ENCODE measurements at places on chromosomes 3 and 15.

- no peak for DNase-seq
Measured at GRCh38 chr15:57445872-57446271, 69.6 kb downstream of the CGNL1 start.

DNA sequence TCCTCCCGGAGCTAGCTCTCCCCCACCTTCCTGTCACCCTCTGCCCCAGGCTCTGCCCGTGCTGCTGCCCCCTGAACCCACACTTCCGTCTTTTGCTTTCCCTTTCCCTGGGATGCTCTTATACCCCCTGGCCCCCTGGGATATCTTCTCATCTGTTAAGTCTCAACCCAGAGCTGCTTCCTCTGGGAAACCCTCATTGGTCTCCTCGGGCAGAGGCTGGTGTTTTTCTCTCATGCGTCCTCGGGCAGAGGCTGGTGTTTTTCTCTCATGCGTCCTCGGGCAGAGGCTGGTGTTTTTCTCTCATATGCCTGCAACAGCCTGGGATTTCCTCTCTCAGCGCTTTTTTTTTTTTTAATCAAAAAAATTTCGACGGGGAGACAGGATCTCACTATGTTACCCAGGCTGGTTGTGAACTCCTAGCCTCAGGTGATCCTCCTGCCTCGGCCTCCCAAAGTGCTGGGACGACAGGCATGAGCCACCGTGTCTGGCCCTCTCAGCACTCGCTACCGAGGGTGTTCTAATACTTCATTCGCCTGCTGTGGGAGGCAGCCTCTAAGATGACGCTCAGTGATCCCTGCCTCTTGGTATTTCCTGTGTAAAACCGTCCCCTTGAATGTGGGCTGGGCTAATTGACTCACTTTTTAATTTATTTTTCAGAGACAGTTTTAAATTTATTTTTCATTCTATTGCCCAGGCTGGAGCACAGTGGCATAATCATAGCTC is 62.7 kb upstream of the TFRC start:
- no peak for DNase-seq

DNA sequence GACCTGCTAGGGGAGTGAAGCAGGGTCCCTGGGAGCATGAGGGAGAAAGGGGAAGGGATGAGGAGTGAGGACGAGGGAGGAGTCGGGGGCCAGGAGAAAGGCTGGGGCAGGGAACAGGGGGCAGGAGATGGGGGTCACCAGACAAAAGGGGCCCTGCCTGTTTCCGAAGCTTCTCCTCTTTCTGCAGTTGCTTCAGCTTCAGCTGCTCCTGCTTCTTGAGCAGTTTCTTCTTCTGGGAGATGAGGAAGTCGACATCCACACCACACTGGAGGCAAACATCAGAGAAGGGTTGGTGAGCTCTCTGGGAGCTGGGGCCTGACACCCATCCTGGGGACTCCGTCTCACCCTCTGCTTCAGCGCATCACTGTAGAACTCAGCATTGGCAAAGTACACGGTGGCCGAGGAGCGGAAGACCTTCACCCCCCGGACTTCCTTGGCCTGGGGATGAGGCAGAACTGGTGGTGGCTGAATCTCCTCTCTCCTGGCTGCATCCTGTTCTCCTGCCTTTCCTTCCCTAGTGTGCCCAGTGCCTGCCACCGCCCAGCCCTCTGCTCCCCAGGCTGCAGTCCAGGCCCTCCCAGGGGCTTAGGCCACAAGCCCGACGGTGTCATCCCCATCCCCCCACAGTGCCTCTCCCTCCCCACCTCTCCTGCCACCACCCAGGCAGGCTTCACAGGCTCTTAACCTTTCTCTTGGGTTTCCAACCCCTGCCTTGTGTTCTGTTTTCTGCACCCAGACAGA is 6.8 kb downstream of the SLC26A6 start:
- DNase-seq, result no peak

- no peak for DNase-seq
Measured at GRCh38 chr3:46213201-46213600, 5.1 kb upstream of the CCR1 start.

DNA sequence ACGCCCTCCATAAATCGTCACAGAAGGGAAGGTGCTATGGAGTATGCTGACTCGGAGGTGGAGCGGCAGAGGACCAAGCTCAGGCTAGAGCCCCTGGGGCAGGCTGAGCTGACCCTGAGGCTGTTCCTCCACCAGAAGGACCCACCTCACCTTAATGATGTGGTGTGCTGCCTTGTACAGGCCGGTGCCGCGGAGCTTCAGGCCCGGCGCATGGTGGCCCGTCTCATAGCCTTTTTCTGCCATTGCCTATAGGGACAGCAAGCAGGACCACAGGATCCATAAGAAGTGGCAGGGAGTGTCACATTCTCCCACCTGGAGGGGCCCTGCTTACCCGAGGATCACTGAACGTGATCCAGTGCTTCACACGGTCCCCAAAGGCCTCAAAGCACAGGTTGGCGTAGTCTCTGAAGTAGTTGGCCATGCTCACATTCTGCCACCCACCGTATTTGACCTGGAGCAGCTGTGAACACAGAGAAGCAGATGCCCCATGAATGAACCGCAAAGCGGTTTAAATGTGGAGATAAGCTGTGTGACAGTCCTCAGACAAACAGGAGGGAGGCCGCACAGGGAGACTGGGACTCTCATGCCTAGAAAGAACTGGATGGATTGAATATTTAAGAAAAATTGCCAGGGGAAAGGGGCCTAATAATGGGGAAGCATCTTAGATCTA is 4.8 kb downstream of the LCTL start:
- no peak for DNase-seq

DNA sequence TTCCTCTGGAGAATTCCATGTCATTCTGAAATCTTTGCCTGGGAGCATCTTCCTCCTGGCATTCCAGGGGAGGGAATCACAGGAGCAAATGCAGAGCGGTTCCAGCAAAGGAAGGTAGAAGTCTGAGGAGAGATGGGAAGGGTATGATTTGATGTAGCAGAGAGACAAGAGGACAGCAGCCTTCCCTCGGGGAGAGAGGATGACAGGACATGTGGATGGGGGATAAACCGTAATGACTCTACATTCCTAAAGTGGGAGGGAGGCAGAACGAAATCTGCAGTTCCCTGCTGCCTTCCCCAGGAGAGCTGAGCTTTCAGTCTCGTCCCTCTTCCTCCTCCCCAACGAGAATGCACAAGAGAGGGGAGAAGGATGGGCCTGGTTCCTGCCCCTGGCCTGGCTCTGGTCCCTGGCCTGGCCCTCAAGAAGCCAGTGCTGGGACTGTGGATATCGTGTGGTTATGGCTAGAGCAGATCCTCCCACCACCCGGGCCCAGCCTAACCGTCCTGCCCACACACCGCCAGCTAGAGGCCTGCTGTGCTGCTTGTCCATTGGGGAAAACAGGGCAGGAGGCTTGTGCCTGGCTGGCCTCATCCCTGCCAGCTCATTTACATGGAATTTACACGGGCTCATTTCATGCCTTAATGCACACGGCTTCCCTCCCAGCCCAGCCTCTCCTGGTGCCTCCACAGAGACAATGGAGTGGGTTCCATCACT is 26.6 kb downstream of the SEMA7A start:
- DNase-seq, result peak; percentile 77

DNA sequence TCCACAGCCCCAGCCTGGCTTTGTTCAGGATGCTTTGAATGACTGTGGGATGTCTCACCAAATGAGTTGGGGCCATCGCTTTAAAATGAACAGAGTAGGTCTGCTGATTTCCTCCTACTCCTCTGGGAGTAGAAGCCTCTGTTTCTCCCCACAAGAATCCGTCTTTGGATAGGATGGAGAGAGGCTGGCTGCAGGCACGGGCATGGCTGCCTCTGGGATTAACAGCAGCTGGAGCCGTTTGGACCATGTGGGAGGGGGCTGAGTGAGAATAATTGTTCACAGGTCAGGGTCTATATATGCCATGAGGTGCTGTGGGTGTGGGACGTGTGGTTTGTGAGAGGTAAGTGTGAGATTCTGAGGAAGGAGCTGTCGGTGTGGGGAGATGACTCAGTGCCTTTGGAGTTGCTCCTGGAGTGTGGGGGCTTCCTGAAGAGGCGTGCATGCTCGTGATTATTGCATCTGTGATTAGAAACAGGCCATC is 48.0 kb upstream of the APEH start:
- no peak for DNase-seq

DNA sequence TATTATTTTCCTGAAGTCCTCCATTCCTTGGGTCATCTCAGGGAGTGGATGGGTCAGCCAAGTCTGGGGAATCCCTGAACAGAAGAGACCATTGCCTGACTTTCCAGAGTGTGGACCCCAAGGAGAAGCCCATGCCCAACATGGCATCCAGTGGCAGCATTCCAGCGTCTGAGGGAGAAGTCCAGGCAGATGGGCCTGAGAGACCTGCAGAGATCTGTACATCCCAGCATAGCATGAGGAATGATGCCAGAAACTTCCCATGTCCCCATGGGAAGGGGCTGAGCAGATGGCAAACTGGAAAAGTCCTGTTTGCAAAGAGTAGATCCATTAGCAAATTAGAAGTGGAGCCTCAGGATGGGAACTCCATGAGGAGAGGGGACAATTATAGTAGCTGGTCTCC is 17.6 kb upstream of the COLQ start:
- no peak for DNase-seq

- DNase-seq, result no peak
Measured at GRCh38 chr3:22982981-22983587, 220.0 kb upstream of the UBE2E2 start.

- peak; percentile 73 for DNase-seq
Measured at GRCh38 chr15:83446904-83447709, at the start of gene SH3GL3. TSS of gene SH3GL3 (plus strand) at chr15:83447341. CDS start at chr15:83447534, 193 bp downstream.

DNA sequence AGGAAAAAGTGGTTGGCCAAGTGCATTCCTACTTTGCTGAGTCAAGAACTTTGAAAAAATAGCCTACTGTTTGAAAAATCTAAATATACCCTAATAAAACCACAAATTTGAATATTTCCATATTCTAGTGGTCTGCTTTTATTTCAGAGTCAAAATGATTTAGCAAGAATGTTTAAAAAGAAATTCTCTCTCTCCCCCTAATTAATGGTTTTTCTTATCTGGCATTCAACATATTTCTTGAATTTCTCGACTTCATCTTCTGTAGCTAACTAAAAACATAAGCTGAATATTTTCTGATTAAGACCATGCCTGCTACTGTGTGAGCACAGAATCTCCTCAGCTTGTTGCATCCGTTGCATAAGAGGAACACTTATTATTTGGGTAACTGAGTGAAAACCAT is 563.5 kb upstream of the TBL1XR1 start:
- DNase-seq, result no peak

GRCh38 chr3:123584284-123584987 is 417 bp downstream of the HACD2 start:
- no peak for DNase-seq
